Stimulated activated CD4-positive, alpha-beta T cell treated with anti-CD3 and anti-CD28 coated beads, Interleukin-4, amount 100 ng/mL, for 1 hour (primary cell): ENCODE measurements at places on chromosomes 2 and 18.
A peak's percentile ranks its signal among the peaks of the same experiment; 100 is the strongest.

DNA sequence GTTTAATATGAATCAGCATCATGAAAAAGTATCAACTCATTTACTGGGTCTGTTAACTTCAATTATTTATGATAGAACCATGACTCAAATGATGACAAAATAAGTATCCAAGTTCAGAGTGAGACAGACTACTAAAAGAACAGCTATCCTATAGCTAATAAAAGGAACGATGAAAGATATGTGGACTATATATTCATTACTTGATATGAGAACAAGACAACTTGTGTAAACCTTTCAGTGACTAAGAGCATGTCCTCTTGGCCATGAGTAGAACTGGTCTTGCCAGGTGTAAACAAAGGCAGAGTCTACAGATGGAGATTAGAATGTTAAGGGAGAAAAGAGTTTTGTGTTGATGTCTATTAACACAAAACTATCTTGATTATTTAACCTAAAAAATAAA lies 360.4 kb upstream of the ZC3H15 start:
- no peak for DNase-seq

GRCh38 chr2:240141736-240142135 lies 1.3 kb upstream of the OTOS start:
- no peak for DNase-seq

DNA sequence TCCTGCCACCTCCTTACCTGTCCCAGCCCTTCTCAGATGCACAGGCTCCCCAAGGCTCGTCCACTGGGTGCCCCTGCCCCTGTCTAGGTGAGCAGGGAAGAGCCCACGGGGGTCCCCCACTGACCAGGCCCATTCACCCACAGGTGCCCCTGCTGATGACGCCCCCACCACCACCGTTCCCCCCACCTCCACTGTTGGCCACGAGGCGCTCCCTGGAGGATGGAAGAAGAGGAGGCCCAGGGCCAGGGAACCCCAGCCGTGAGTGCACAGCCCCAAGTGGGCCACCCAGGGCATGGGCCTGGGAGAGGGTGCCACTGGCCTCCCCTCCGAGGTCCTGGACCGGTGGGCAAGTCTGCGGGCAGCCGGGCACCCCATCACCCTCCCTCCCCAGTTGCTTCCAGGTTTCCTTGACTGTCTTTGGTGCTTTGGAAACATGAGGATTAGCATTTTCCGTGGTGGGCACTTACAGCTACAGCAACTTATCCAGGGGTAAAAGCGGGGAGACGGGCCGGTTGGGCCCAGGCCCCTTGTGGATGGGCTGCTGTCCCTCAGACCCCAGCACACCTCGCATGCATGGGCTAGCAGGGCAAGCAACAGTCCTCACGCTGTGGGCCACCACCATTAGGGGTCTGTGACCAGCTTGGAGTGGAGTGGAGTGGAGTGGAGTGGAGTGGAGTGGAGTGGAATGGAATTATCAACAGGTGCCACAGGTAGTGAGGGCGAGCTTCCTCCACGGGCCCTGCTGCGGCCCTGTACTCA lies 13.2 kb upstream of the KLHL30 start:
- no peak for DNase-seq

GRCh38 chr2:225697936-225698335 lies 298.4 kb downstream of the NYAP2 start:
- DNase-seq = no peak

DNA sequence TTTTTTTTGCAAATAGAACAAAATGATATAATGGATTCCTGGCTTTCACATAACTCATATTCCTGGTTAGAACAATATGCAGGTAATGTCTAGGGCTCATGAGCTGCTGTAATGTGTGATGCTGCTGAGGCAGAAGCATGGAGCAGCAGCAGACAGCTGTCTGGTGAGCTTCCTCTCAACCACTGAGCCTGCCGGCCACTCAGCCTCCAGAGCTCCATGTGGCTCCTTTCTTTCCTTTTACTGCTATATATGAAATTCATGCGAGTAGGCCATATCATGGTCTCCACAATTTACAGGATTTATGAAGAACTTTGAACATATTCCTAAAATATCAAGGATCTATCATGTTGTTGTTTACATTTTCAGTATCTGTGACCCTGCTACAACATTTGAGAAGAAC lies 120.9 kb downstream of the MEP1B start:
- DNase-seq = no peak

- peak; percentile 76 for DNase-seq
Measured at GRCh38 chr2:98460573-98461497, 16.2 kb downstream of the INPP4A start.

DNA sequence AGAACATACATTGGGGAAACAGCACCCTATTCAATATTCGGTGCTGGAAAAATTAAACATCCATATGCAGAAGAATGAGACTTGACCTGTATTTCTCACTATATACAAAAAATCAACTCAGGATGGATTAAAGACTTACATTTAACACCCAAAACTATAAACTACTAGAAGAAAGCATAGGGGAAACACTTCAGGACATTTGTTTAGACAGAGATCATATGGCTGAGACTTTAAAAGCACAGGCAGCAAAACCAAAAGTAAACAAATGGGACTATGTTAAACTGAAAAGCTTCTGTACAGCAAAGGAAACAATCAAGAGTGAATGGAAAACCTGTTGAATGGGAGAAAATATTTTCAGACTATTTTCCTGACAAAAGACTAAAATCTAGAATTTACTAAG lies 1694.1 kb upstream of the CELF4 start:
- DNase-seq = no peak

GRCh38 chr2:240646900-240647502 lies 21.7 kb downstream of the GPR35 start:
- no peak for DNase-seq

- DNase-seq = no peak
Measured at GRCh38 chr18:9925369-9925768, 11.6 kb downstream of the VAPA start.

GRCh38 chr18:28108814-28109213 lies 68.1 kb downstream of the CDH2 start:
- no peak for DNase-seq

- DNase-seq = no peak
Measured at GRCh38 chr2:152658221-152658620, 59.0 kb downstream of the PRPF40A start.

- no peak for DNase-seq
Measured at GRCh38 chr2:190746971-190747761, 98.3 kb downstream of the NAB1 start.

DNA sequence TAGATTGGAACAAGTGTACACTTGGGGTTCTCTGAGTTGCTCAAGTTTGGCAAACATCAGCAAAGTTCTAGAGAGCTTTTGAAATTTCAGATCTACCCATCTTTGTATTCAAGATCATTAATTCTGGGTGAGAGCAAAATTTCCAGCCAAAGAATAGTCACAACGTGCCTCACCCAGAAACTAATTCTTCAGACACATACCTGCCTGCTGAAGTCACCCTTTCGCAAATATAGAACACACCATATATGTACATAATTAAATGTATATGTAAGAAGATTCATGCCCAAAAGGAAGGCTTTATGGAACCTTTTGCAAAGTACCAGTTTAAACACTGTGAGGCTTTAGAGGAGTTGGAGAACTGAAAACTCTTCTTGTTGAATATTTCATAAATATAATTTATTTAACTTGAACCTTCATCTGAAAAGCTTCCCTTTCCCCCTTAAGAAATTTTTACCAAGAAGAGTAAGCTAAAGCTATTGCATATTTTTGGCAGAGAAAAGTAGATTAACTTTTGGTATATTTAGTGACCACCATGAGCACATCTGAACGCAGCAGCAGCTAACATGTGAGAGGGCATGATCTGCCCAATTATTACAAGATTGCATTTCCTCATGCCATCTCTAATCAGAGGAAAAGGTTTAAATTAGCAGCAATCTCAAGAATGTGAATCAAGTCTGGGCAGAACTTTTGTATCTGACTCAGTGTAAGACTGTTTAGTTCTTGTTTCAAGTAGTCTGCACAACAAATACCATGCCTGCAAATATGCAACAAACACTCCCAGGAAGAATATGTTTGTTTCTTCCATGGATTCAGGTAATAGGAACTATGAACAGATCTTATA lies 8.2 kb downstream of the RND3 start:
- DNase-seq = no peak

DNA sequence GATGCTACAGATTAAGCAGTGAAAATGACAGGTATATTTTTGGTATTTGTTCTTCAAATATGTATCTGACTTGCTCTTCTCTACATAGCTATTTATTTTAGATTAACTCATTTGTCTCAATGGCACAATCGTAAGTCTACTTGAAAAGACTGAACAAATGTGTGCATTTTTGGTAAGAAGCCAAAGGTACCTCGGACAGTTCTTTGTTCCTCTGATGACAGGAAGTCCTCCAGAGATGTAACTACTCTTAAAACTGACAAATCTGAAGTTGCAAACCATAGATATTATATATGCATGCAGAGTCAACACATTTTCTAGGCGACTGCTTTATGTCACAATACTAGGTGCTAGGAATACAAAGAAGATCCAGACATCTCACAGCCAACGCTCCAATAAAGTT lies 36.7 kb downstream of the NDUFAF7 start:
- DNase-seq = no peak

DNA sequence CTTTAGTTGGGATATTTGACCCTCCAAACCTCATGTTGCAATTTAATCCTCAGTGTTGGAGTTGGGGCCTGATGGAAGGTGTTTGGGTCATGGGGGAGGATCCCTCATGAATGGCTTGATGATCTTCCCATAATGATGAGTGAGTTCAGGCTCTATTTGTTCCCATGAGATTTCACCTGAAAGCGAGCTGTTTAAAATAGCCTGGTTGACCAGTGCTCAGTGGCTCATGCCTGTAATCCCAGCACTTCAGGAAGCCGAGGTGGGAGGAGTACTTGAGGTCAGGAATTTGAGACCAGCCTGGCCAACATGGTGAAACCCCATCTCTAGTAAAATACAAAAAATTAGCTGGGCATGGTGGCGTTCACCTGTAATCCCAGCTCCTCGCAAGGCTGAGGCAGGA lies 14.9 kb upstream of the PSME4 start:
- no peak for DNase-seq

GRCh38 chr2:109386004-109386695 lies 227.6 kb downstream of the SEPTIN10 start:
- no peak for DNase-seq

GRCh38 chr18:1784113-1784512 lies 787.2 kb downstream of the METTL4 start:
- no peak for DNase-seq

DNA sequence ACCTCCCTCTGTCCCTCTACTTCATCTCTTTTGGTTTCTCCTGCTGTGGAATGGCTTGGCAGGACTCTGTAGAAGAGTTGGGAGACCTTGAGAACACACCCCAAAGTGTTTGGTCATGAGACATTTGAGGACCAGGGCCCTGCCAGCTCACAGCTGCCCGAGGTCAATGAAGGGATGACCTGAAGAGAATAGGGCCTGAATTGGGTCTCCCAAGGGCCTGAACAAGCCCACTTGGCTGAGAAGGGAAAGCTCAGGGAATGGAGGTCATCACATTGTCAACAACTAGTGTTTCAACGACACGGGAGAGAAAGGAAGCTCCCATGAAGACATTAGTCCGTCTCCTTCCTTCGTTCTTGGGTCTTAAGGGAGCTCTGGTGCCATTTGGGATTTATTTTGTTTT lies 52.8 kb downstream of the TTC32 start:
- no peak for DNase-seq

DNA sequence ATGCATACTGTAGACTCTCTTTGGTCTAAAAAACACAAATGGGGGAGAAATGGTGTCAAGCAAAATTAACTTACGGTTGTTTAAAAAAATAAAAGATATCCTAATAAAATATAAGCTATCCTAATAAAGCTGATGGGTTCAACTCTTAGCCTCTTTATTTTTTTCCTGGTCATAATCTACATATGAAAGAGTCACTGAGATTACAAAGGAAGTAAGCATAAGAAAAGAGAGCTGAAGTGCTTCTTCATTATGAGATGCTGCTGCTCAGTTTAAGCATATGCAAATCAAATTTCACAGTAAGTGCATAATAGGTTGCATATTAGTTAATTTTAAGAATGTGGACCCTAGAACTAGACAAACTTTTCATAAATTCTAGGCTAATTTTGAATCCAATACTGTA lies 59.9 kb upstream of the DNER start:
- no peak for DNase-seq

DNA sequence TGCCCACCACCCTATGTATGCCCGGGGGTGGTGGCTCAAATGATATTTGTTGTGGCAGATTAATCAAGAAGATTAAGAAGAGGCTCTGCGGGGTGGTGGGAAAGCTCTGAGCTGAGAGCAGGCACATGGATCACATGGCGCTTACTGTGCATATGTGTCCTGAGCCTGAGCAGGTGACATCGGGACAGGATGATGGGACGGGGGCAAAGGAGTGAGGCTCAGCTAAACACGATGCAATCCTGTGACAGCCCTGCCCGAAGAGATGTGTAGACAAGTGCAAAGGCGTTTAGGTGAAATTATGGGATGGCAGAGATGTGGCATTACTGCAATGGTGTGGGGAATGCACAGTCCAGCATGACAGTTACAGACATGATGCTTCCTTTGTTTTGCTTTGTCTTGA lies 6.0 kb downstream of the LRRC30 start:
- no peak for DNase-seq
